ENCODE measurements at places on chromosomes 12 and 14.

- DNase-seq: no peak
These were observed 229.5 kb downstream of the NAV3 start for GRCh38 chr12:78060186-78060585.

GRCh38 chr12:124259154-124260066 is 35.5 kb upstream of the RFLNA start:
- no peak for DNase-seq

DNA sequence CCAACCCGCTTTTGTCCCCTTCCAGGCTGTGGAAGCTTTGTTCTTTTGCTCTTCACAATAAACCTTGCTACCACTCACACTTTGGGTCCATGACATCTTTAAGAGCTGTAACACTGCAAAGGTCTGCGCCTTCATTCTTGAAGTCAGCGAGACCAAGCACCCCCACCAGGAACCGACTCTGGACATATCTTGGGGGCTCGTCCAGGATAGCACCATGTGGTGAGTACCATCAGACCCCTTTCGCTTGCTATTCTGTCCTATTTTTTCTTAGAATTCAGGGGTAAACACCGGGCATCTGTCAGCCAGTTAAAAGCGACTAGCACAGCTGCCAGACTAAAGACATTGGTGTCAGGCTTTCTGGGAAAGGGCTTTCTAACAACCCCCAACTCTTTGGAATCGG is 137.6 kb upstream of the PPFIA2 start:
- DNase-seq: no peak

- DNase-seq: no peak
These were observed 15.0 kb downstream of the GXYLT1 start for GRCh38 chr12:42129595-42130204.

- DNase-seq: no peak
These were observed 6.3 kb upstream of the OR4E2 start for GRCh38 chr14:21647380-21647779.

DNA sequence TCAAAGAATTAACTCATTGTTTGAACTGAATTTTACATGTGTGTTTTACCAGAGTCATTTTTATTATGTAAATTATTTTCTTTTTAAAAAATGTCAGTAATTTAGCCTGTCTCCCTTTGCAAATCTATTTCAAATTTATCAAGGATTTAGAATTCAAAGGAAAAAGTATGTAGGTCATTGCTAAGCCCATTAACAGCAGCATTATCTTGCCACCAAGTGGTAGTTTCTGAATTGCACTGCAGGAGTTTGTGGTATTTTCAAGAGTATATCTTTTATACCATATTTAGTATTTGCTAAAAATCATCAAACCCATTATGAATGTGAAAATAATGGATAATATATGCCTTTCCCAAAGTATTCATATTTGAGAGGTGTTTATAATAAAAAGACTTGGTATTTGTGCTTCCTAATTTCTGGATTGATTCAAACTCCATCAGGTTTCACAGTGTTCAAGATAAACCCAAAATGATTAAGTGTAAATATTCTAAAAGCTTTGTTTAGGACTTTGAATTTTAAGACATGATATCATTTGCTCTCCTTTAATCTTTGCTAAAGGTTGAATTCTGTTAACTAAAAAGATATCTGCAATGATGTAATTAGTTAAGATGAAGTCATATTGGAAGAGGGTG is 711.4 kb downstream of the FSCB start:
- DNase-seq: no peak

DNA sequence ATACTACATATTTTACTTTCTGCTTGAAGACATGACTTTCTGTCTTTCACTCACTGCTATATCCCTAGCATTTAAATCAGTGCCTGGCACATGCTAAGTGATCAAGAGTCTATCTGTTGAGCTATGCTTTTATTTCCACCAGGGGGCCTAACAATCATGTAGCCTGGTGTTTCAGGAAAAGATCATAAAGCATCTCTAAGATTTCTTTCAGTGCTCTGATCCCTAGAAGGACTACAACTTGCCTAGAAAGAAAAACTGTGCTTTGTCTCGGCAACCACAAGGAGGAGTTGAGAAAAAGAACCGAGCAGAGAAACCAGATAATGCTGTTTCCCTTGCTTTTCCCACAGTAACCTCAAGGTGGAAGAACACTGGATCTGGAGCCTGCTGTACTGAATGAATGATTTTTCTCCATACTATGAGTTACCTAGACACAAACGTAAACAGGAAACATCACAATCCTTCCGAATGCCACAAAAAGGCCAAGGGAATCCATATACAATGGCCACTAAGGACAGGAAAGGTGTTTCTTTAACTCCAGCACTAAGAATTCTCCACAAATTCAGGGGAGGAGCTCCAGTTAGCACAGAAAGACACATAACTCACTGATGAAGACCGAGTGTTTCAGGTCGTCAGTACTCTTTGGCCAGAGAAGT is 1.2 kb downstream of the CRY1 start:
- no peak for DNase-seq

- DNase-seq: no peak
These were observed 53.6 kb upstream of the BCL2L14 start for GRCh38 chr12:12017135-12017581.

DNA sequence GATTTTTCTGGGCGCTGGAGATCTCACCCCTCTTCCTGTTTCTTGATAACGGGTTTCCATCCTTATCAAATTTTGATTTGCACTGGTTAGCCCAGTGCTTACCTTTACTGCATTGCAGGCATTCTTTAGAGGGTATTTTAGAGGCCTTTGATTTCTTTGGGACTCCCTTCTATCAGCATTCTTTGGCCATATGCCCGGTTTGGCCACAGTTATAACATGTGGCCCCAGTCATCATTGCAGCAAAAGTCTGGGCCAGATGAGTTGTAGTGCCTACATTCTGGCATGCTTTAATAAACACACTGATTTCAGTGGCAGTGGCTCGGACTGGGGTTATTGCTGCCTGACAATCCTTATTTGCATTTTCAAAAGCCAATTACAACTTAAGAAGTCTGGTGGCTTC is 82.3 kb downstream of the KCNMB4 start:
- DNase-seq: no peak

GRCh38 chr12:52042706-52043385 is 8.4 kb upstream of the NR4A1 start:
- no peak for DNase-seq

DNA sequence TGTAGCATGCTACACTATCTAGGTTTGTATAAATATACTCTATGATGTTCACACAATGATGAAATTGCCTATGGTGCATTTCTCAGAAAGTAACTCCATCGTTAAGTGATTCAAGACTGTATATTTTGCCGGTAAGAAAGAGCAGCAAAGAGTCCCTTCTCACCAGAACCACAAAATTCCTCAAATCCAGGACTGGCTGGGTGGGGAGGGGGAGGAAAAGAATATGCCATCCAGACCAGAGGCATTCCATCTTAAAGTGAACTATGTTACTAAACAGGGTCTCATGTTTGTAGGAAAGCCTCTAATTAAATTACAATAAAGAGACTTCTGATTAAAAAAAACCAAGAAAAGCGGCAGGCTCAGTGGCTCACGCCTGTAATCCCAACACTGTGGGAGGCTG is 11.5 kb downstream of the UBE2N start:
- DNase-seq: no peak

DNA sequence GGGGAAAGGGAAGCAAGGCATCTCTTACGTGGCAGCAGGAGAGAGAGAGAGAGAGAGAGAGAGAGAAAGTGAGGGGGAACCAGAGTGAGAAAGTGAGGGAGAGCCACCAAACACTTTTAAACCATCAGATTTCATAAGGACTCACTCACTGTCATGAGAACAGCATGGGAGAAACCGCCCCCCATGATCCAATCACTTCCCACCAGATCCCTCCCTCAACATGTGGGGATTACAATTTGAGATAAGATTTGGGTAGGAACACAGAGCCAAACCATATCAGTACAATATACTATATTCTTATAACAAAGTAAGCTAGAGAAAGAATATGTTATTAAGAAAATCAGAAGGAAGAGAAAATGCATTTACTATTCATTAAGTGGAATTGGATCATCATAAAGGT is 53.7 kb upstream of the PLXNC1 start:
- DNase-seq: no peak

GRCh38 chr12:52279422-52280318 is 5.2 kb downstream of the KRT86 start:
- no peak for DNase-seq

DNA sequence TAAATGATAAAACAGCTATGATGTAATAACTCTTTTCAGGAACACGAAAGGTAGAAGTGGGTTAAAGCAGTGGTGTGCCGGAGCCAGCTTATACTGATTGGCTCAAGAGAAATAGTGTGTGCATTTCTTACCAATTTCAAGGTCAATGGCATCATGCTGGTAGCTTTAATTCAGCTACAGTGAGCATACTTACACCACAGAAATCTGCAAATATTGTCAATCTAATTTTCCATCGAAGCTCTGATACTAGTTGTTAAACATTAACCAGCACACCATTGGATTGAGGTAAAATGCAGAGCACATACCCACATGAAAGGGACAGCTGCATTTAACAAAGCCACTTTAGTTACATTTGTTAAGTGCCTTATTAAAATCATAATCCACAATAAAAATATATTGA is 225.7 kb downstream of the KCNC2 start:
- DNase-seq: no peak

DNA sequence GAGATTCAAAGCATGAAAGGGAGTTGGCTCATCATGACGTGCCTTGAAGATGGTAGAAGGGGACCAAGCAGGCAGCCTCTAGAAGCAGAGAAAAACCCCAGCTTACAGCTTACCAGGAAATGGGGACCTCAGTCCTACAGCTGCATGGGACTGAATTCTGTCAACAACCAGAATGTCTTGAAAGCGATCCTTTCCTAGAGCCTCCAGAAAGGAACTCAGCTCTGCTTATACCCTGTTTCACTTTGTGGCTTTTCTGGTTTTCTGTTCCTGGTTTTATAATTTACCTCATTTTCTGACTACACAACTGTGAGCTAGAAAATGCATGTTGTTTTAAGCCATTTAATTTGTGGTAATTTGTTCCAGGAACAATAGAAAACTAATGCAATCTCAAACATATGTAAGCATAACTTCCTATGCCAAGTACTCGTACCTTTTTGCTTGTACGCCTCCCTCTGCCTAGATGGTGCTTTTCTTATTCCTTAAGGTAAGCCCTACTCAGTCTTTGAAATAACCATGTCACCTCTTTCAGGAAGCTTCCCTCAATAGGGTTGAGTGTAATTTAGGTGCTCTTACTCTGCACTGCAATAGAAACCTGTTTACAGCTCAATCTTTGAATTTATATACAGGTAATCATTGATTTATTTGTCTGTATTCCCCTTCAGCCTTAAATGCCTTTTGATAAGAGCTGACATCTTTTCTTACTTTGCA is 348.8 kb downstream of the TMEM117 start:
- no peak for DNase-seq

DNA sequence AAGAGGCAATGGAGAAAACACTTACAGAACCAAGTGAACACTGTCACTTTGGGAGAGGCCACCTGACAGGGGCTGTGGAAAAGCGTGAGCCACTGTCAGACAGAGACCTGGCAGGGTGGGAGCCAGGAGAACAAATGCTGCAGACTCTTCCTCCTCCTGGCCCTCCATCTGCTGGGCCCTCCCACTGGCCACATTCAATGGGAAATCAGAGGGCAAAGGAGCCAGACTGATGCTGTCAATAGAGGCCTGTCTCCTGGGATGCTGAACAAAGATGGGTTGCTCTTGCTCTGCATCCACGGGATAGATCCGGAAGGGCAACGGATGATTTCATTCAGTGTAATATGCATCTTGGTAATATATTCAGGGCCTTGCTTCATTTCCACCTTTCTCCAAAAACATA is 44.9 kb upstream of the BCAT1 start:
- no peak for DNase-seq

- no peak for DNase-seq
These were observed 49.4 kb downstream of the PITPNM2 start for GRCh38 chr12:123101526-123101925.

- DNase-seq: no peak
These were observed 475.4 kb upstream of the SEL1L start for GRCh38 chr14:82009076-82009475.

DNA sequence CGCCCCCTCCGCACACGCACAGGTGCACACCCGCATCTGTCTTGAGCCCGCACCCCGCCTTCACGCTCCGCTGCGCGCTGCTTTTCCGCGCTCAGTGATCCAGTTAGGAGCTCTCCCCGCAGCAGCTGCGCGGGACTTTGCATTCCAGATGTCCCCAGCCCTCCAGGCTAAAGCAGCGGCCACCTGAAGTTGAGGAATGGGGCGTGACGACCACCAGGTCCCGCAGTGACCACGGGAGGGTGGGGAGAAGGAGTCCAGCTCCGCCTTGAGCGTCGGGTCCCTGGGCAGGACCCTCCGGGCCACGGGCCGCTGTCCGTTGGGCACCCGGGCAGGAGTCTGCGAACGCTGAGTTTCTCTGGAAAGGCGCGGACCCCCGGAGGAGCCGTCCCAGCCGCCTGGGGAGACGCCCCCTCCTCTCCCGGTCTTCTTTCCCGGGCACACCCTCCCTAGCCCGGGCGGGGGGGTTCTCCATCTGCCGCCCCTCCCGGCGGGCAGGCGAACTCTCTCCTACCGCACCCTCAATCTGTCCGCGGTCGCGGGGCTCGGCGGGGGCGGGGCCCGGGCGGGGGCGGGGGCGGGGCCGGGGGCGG is 334 bp upstream of the TMEM132C start:
- no peak for DNase-seq

DNA sequence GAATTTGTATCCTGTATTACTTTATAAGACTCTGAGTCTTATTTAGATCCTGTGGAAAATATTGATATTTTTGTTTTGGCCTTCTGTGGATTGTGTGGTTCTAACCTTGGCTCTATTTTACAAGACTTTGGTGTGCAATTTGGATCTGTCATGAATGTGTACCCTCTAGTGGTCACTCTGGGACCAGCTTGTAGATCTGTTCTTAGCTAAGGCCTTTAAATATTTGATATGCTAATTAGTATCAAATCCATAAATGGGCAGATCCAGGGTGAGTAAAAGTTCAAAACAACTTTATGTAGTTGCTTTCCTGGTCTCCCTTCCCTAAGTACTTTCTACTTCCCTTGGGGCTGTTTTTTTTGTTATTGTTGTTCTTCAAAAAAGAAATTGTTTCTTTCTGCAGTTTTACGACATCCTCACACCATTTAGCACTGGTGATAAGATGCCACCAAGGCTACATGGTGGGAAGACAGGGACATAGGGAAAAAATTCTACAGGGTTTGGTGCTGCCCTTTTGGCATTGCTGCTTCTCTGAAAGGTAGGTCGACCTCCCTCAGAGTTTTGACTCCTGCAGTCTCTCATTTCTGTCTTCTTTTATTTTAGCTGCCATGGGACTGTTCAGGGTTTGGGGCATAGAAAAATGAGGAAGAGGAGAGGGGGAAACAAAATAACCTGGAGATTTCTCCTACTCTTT is 238.5 kb downstream of the GPHN start:
- DNase-seq: no peak

- no peak for DNase-seq
These were observed 5.6 kb downstream of the CD9 start for GRCh38 chr12:6205761-6206160.

GRCh38 chr12:5798242-5799015 is 146.6 kb downstream of the ANO2 start:
- DNase-seq: no peak

- DNase-seq: no peak
These were observed 8.0 kb downstream of the RAN start for GRCh38 chr12:130879781-130880389.

Data from stimulated activated CD8-positive, alpha-beta memory T cell treated with anti-CD3 and anti-CD28 coated beads, Interleukin-2, amount 100 ng/mL, for 1 hour (primary cell).